ENCODE measurements at places on chromosomes 7 and 10.

DNA sequence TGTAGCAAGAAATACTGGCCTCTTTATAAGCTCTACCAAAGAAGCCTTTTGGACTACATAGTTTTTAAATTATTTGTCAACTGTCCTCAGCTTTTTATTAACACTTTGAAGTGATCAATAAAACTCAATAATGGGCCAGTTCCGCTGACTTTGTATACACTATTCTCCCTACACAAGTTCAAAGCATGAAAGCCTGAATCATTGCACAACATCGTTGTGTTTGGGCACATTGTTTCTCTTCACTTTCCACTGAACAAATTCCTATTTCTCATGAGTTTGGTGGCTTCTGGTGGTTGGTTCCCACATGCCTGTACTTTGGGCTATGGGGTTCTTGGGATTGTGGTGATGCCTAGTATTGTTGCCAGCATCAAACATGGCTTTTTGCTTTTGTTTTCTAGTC is 561.8 kb upstream of the LRRN3 start:
- no peak for DNase-seq

GRCh38 chr10:44172883-44173607 is 211.9 kb downstream of the CXCL12 start:
- DNase-seq = no peak

DNA sequence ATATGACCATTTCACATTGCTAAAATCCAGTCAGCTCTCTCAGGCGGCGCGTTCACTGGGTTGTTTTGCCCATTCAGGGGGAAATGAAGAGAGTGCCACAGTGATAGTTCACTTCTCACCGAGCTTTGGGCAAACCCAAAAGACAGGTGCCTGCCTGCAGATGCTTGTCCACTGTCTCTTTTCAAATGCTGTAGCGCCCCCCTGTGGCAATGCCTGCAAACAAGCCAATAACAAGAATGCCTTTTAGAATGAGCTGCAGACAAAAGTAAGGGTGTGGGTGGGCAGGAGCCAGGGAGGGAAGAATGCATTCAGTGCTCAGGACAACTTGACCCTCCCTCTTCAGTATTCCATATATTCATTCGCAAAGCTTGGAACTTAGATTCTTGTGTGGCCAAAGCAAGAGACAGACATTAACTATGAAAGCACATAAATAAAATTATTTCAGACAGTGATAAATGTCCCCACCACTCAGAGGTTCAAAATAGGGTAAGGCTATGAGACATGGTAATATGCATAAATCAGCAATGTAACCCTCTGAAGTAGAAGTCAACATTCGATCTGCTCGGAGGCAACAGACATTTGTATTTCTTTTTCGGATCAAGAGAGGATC is 86.9 kb downstream of the JAZF1 start:
- peak; percentile 28 for DNase-seq

DNA sequence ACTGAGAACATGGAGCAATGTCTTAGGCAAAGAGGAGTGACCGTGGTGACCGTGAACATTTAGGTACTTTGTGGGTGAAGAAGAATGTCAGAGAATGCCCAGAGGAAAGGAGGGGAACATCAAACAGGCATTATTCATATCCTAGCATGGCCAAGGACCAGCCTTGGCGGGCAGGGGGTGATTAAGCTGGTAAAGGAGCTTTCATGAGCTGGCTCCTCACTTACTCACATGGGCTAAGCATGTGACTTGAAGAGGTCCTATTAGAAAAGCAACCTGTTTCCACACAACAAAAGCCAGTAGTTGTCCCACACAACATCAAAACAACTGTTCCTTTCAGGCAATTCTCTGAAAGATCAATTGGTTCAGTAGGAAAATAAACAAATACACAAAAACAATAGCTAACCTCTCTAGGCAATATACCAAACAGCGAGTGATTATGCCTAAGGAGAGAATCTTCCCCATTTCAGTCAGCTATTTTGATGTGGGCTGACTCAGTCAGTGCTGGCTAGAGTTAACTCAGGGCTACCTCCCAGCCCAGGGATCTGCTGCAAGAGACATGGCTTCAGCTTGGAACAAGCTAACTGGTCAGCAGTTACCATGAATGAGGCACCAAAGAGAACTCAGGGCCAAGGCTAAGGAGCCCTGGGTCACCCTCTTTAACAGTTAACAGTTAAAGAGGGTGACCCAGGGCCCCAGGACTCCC is 283.5 kb downstream of the ARHGAP12 start:
- no peak for DNase-seq

DNA sequence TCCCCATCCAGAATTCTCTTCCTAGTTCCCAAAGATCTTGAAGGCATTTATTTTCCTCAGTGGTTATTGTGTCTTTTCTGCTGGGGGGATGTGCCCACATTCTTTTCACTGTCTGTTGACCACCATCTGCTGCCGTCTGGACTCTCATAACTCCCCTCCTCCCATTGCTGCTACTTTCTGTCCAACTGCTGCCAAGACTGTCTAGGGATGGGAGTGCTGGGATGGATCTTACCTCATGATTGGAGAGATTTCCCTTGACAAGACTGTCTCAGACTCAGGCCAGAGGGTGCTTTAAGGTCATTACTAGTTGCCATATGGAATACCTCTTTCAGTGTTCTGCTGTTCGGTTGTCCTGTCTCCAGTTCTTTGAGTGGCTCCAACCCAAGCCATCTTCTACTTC is 141.6 kb downstream of the C1GALT1 start:
- DNase-seq = no peak

DNA sequence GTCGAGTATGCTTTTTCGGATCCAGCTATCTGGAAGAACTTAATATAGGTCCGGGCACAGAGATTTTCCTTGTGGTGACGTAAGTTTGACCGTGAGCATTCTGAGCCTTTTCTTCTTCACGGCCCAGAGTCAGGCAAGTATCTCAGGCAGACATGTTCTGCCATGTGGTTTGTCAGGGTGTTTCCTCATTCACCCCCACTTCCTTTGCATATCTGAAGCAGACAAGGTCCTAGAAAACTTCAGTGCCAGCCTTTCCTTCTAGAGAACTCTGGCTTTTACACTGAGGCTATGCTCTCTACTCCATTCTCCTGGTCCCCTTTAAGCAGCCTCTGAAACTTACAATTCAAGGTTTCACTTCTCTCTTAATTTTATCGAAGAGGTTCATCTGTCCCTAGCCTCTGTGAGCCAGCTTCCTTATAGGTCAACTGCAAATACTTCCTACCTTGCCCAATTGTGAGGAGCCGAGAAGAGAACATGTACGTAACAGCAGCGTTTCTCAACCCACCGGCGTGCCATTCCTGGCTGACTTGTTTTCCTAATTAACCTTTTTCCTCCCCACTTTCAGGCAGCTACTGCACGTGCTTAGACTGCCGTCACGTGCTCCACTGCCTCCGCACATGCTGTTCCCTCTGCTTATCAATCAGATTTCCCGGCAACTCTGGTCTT is 47.3 kb downstream of the CDCA7L start:
- peak; percentile 7 for DNase-seq

DNA sequence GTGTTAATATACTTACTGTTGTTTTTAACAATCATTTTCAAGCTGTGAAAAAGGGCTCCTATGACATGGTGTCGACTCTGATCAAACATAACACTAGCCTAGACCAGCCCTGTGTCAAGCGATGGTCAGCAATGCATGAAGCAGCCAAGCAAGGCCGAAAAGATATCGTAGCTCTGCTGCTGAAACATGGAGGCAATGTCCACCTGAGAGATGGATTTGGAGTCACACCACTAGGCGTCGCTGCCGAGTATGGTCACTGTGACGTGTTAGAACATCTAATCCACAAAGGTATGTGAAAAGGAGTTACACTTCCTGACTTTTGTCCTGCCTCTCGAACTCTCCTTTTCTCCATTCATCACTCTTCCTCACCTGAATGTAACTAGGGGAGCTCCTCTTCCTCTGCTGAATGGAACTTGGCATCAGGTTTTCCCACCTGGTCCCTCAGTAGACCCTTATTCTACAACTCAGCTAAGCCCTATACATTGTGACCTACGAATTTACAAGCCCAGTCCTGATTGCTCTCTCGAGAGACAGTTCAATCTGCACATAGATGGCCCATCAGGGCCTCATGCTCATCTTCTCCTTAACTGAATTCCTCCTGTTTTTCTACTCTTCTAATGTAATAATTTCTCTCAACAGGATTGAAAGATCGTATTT is 23.0 kb downstream of the ASB15 start:
- DNase-seq = peak; percentile 31

DNA sequence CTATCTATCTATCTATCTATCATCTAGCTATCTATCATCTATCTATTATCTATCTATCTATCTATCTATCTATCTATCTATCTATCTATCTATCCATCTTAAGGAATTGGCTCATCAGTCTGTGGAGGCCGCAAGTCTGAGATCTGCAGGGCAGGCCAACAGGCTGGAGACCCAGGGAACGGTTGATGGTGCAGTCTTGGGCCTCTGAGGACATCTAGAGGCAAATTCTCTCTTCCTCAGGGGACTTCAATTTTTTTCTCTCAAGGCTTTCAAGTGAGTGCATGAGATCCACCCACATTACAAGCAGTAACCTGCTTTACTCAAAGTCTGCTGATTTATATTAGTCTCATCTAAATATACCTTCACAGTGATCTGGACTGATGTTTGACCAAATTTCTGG is 197.0 kb downstream of the GLRX3 start:
- DNase-seq = no peak

GRCh38 chr10:3438606-3439005 is 266.0 kb upstream of the PITRM1 start:
- DNase-seq = no peak

- DNase-seq = no peak
Observed at GRCh38 chr7:28573059-28573553, 160.8 kb downstream of the CREB5 start.

DNA sequence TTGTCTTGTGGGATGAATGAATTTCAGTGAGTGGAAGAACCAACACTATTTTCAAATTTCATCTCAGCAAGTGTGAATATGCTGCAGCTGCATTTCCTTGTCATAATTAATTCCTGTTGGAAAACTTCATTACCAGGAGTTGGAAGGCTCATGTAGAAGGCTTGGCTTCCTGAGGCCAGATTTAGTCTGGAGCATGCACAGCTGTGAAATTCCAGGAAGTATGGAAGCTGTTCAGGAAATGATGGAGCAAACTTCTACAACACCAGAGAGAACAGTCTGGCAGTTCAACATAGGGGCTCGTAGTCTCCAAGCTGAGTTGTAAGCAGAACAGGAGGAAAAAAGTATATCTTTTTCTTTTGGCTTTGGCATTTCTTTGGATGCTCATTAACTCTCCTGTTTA is 1439.9 kb upstream of the CELF2 start:
- DNase-seq = no peak

DNA sequence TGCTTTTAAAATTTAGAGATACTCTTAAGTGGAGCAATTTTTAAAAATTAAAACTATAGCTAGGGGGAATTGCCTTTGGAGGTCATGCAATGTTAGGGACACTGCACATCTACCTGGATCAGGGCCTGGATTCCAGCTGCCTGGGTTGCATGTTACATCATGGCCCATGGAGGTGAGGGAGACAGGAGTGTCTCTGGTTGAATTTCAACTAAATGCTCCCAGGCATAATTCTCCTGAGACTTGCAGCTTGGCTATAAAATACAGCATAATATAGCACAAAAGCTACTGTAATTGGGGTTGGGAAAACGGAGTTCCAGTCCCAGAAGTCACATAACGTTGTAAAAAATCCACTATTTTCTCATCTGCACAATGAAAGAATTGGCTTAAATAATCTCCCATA is 782.5 kb downstream of the LRMDA start:
- no peak for DNase-seq

GRCh38 chr10:99619090-99619800 is 994 bp downstream of the SLC25A28 start:
- no peak for DNase-seq

GRCh38 chr10:128029290-128029651 is 97.0 kb downstream of the MKI67 start:
- DNase-seq = no peak

DNA sequence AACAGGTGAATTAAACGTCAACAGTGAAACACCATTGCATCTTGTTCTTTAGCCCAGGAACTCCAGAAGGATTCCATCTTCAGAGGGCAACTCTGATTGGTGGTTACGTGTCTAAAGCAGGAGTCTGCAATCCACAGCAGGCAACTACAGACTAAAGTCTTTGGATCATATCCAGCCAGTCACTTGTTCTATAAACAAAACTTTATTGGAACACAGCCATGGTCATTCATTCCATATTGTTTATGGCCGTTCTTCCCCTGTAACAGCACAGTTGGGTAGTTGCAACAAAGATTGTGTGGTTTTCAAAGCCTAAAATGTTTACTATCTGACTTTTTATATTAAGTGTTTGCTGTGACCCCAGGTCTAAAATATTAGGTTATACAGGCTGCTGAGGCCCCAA is 94.7 kb upstream of the IMMP2L start:
- DNase-seq = no peak

GRCh38 chr7:48025624-48026023 is 3.3 kb downstream of the SUN3 start:
- no peak for DNase-seq

DNA sequence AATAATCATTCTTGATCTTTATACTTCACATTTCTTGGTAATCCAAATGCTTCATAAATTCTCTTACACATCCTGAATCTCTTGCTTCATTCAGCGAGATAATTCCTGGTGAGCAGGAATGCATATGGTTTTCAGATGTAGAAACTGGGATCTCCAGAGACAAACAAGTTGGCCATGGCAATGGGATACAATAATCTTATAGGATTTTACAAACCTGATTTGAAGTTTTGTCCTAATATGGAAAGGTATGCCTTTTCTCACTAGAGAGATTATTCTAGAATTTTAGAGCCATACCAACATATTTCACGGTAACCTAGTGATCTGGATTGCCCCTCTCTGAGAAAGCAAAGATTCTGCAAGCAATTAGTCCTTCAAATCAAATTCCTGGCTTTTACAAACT is 13.1 kb upstream of the TRDMT1 start:
- no peak for DNase-seq

- DNase-seq = no peak
Observed at GRCh38 chr10:822661-823367, 108.7 kb downstream of the LARP4B start.

GRCh38 chr10:98373260-98374040 is 41.5 kb downstream of the PYROXD2 start:
- DNase-seq = no peak

DNA sequence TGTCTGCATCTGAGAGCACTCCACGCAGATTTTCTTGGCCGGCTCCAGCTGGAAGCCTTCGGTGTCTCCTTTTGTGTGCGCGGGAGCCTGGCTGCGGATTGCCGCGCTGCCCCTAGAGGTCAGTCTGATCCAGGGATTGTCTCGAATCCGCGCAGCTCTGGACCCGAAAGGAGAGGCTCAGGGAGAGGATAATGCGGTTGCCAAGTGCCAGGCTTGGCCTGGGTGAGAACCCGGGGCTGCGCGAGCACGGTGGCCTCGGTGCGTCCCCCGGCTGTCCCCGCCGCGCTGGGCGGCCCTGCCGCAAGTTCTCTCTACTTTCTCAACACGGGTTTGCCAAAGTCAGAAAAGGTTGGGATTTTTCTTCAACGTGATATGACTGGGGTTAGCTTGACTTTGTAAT is 140.9 kb downstream of the ADCYAP1R1 start:
- DNase-seq = no peak

All from activated CD4-positive, alpha-beta T cell treated with anti-CD3 and anti-CD28 coated beads for 4 hours (primary cell).